Body of pancreas (tissue), 4 donors: ENCODE measurements at places on chromosomes 4 and X.

GRCh38 chrX:49266523-49267445 lies 2.3 kb upstream of the FOXP3 start:
- no peak for DNase-seq

- no peak for DNase-seq
Measured at GRCh38 chr4:42453612-42454011, 56.3 kb downstream of the SHISA3 start.

GRCh38 chrX:56281789-56282188 lies 49.6 kb downstream of the KLF8 start:
- DNase-seq, result no peak

- DNase-seq, result no peak
Measured at GRCh38 chr4:56856656-56857055, 35.2 kb upstream of the SPINK2 start.

- no peak for DNase-seq
Measured at GRCh38 chrX:39253551-39253950, 452.3 kb downstream of the MID1IP1 start.

- DNase-seq, result no peak
Measured at GRCh38 chr4:57231781-57232180, 121.6 kb upstream of the IGFBP7 start.

GRCh38 chr4:98433691-98434090 lies 172.5 kb downstream of the RAP1GDS1 start:
- no peak for DNase-seq

- no peak for DNase-seq
Measured at GRCh38 chr4:176467001-176467400, 147.2 kb downstream of the SPCS3 start.

DNA sequence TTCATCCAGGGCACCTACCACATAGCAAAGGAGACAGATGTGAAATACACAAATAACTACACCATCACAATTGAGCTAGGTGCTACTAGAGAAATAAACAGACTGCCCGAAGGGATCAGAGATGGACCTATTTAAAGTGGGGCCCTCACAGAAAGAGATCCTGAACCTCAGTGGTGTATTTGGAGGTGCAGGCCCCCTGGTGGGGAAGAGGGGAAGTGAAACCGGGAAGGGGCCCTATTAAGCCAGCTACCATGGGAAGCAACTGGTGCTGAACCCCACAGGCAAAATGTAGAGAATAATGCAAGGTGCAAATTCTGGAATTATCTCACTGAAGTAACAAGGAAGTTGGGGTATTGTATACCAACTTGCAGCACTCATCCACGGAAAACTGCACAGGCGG lies 78.6 kb upstream of the FAM9A start:
- peak; percentile 12 for DNase-seq

- DNase-seq, result no peak
Measured at GRCh38 chr4:78047366-78047765, 9.8 kb upstream of the FRAS1 start.

- no peak for DNase-seq
Measured at GRCh38 chrX:17882680-17883079, 21.6 kb upstream of the RAI2 start.

- DNase-seq, result no peak
Measured at GRCh38 chr4:37446016-37446415, 201.5 kb downstream of the NWD2 start.

GRCh38 chr4:117084866-117085701 lies at the start of gene TRAM1L1:
TRAM1L1 (minus strand) TSS chr4:117085576; CDS start chr4:117085393, 183 bp downstream.
- peak; percentile 78 for DNase-seq

GRCh38 chr4:188780686-188781085 lies 641.4 kb downstream of the TRIML1 start:
- DNase-seq, result no peak

DNA sequence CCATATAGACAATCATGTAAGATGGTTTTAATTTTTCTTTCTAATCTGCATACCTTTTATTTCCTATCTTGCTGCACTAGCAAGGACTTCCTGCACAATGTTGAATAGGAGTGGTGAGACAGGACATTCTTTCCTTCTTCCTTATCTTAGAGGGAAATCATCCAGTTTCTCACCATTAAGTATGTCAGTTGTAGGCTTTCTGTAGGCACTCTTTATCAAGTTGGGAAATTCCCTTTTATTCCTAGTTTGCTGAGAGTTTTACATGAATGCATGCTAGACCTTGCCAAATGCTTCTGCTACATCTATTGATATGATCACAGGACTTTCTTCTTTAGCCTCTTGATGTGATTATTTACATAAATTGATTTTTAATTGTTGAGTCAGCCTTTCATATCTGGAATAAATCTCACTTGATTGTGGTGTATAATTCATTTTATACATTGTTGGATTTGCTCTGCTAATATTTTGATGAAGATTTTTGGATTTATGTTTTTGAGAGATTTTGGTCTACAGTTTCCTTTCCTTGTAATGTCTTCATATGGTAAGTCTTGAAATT lies 23.8 kb downstream of the RNF175 start:
- DNase-seq, result no peak

- DNase-seq, result no peak
Measured at GRCh38 chrX:30308263-30309138, 689 bp downstream of the NR0B1 start.

DNA sequence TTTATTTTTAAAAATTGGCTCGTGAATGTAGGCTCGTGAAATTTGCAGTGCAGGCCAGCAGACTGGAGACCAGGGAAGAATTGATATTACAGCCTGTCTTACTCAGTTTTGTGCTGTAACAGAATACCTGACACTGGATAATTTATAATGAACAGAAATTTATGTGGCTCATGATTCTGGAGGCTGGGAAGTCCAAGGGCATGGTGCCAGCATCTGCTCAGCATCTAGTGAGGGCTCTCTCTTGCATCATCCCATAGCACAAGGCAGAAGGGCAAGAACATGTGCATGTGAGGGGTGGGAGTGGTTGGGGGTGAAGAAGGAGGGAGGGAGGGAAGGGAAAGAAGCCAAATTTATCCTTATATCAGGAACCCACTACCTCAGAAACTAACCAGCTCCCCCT lies 13.7 kb upstream of the CLTRN start:
- no peak for DNase-seq

DNA sequence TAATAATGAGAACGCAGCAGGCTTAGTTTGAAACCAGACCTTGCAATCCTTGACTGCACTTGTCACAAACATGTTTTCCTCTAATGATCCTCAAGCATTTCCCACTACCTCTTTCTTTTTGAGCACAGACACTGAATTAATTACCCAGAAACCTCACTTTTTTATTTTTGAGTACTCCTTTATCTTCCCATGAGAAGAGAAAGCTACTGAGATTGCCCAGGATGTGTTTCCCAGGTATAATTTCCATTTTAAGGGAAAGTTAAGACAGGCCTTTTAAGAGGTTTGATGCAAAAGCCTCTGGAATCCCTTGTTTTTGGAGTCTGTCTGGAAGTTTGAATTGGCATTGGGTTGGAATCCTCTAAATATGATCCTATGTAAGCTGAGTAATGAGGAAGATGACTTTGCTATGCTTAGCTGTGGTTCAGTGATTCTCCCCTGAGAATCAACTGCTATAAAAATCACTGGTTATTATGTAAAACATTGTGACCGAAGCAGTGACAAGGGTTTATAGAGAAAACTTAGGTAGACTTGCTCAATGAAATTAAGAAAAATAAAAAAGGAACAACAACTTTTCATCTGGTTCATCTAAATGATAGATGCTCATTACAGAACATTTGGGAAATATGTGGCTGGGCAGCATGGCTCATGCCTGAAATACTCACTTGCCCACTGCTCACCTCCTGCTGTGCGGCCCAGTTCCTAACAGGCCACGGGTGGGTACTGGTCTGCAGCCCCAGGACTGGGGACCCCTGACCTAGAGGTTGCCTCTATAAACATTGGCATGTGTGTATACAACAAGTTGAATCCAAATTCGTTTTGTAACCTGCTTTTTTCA lies 10.8 kb upstream of the RHOH start:
- no peak for DNase-seq

DNA sequence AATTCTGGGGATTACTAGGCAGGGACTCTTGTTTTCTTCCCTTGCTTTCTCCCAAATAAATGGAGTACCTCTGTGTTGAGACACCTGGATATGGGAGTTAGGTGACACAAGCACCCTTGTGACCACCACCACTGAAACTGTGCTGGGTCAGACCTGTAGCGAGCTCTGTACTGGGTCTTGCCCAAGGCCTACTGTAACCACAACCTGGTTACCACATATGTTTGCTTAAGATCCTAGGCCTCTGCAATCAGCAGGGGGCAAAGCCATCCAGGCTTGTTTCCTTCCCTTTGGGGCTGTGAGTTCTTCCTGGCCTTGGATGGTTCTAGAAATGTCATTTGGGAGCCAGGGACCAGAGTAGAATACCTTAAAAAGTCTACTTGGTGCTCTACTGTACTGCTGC lies 49.4 kb downstream of the LPAR4 start:
- DNase-seq, result no peak

DNA sequence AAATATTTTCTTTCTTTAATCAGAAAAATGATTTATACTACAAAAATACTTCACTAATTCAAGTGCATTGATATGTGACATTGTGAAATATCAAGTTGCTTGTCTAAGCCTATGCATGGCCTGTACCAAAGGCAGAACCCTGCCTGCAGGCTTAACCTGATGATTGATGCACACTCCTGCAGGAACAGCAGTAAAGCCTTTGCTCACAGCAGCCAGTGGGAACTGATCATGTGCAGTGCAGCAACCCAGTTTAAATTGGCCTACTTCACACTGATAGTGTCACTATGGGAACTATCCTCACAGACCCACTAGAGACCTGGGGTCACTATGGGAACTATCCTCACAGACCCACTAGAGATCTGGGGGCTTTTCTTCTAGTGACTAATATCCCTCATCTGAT lies 603.8 kb downstream of the RAPGEF2 start:
- DNase-seq, result no peak

DNA sequence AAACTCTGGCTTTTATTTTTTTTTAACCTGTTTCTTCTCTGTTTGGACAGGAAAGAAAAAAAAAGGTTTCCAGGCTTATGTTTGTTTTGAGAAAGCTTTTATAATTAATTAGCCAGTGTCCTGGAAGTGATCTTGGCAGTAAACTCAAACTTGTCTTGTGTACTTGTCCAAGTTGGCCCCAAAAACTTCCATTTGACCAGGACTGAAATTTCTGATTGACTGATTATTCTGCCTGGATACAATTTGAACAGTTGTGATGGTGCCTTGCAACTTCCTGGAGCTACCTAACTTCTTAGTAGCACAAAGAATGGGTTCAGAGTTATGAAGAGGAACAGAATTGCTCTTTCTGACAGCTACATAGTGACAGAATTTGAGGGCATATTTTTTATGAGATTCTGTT lies 62.0 kb downstream of the SLC4A4 start:
- no peak for DNase-seq

- DNase-seq, result no peak
Measured at GRCh38 chrX:155053656-155054055, 17.3 kb downstream of the CMC4 start.

DNA sequence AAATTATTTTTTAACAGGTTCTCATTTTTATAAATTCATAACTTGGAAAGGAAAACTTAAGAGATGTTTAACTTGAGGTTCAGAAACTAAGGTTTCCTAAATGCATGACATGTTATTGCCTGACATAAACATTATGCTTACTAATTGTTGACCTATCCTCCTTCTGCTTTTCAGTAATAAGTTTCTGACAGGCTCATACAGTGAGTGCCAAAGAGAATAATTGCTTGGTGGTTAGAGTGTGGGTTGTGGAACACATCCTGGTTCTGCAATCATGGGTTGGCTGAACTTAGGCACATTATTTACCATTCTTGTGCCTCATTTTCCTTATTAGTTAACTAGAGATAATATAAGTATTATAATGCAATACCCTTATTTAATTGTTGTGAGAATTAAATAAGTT lies 56.5 kb downstream of the BMPR1B start:
- DNase-seq, result no peak

DNA sequence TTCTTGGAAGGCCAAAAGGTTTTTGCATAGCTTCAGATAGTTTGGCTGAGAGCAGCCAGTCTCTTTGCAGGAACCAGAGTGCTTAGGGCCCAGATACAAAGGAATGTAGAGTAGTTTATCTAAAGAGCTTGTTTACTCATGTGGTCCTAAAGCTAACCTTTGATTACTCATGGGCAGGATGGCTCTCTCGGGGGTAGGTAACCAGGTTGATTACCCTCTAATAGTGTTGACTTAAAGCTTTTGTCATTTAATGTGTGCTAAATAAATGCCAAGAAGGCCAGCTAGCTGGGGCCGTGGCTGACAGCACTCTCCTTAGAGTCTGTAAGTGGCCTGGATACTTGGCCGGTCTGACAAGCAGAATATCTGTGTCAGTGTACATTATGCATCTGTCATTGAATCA lies 69.7 kb upstream of the MAGEB16 start:
- DNase-seq, result no peak

GRCh38 chr4:142933207-142933606 lies 87.1 kb upstream of the INPP4B start:
- no peak for DNase-seq

- DNase-seq, result no peak
Measured at GRCh38 chrX:148723551-148723950, 223.1 kb downstream of the AFF2 start.

DNA sequence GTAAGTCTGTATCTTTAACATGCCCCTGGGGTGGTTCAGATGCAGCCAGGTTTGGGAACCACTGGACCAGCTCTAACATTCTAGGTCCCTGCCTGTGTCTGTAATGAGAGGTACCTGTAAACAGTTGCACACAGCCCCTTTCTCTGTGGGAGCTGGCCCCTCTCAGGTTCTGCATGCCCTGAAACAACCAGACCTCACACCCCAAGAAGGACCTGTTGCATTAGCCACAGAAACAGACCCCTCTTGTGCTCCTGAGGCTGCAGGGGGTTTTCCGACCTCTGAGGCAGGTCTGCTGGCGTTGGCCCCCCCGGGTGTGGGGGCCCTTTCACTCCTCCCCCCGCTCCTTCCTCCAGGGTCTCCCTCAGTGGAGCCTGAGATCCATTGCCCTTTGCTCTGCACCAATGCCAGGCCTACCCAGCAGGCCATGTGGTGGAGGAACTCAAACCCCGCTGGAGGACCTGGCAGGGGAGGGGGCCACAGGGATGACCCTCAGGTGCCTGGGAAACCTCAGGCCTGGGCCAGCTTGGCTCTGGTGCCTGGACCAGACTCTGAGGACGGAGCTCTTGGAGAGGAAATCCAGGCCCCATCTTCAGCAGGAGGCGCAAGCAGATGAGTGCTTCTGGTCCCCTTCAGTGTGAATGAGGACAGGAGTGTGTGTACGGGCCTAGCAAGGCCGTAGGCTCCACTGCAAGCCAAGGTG lies 61.4 kb upstream of the PJA1 start:
- DNase-seq, result no peak

DNA sequence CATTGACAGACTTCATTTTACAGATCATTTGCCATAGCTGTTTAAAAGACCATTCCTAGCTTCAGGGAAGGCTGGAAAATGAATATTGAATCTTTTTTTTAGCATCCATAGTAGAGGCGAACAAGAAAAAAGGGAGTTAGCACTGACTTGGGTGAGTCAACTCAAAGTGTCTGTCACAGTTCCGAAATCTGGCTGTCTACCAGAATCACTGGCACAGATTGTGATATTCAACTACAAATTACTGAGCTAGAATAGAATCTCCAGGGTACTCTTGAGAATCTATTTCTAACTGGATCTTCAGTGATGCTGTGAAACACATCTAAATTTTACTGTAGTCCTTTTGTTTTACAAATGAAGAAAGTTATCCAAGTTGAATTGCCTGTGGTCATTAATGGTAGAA lies 31.5 kb downstream of the SEC24B start:
- peak; percentile 13 for DNase-seq

- peak; percentile 14 for DNase-seq
Measured at GRCh38 chrX:2710041-2710840, 19.1 kb downstream of the CD99 start.
